ENCODE measurements at places on chromosomes 7 and 10.

- DNase-seq: no peak
These were observed 60.1 kb downstream of the LANCL2 start for GRCh38 chr7:55425141-55425752.

DNA sequence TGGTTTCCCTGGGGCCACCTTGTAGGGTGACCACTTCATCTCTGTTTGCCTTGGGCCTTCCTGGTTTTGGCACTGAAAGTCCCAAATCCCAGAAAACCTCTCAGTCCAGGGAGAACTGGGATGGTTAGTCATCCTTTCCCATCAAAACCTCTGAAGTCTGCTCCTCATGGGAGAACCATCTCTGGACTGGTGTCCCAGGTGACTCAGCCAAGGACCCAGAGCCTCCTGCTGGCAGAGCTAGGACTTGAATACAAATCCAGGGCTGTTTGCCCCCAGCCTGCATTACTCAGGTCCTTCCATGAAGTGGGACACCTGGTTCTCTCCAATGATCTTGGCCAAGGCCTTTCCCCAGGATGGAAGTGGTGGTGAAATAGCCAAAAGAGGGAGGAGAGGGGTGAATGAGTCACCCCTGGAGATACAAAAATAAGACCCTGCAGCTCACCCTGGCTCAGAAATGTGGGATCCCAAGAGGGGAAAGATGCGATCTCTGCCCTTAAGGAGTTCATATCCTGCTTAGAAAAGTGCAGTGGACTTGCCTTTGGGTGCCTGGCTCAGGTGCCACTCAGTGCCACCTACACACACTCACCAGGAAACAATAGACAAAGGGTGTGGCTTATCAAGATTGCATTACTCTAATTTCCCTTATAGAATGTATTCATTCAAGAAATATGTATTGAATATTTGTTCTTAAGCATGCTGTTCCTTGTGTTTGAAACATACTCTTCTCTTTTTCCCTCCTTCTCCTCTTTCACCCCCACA, 22.0 kb downstream of the ADRA2A start:
- DNase-seq: no peak

DNA sequence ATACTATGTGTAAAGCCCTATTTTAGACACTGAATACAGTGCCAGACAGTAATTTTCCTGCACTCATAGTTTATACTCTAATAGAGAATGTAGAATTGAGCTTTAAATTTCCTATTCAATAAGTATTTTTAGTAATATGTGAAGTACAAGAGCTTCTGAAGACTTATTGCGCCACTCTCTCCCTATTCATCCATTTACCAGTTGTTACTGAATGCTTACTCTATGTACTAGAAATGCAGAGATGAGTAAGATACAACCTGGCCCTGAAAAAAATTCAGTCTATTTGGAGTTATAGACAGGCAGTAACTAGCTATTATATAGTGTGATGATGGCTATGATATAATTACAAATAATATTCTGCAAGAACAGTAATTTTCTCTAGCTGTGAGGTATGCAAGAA, 98.8 kb downstream of the ADK start:
- DNase-seq: no peak

DNA sequence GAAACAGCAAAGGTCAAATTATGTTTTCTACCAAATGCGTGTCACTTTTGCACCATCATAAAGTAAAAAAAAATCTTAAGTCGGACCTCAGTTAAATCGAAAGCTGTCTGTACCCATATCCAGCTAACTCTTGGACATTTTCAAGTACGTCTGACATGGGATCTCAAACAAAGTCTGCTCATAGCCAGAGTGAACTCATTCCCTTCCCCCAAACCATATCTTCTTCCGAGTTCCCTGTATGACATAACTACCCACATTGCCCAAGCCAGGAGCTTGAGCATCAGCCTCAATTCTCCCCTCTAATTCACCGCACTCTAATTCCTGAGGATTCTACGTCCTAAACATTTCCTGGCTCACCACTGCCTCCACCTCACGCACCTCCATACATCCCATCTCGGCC, 44.8 kb upstream of the TARP start:
- no peak for DNase-seq

DNA sequence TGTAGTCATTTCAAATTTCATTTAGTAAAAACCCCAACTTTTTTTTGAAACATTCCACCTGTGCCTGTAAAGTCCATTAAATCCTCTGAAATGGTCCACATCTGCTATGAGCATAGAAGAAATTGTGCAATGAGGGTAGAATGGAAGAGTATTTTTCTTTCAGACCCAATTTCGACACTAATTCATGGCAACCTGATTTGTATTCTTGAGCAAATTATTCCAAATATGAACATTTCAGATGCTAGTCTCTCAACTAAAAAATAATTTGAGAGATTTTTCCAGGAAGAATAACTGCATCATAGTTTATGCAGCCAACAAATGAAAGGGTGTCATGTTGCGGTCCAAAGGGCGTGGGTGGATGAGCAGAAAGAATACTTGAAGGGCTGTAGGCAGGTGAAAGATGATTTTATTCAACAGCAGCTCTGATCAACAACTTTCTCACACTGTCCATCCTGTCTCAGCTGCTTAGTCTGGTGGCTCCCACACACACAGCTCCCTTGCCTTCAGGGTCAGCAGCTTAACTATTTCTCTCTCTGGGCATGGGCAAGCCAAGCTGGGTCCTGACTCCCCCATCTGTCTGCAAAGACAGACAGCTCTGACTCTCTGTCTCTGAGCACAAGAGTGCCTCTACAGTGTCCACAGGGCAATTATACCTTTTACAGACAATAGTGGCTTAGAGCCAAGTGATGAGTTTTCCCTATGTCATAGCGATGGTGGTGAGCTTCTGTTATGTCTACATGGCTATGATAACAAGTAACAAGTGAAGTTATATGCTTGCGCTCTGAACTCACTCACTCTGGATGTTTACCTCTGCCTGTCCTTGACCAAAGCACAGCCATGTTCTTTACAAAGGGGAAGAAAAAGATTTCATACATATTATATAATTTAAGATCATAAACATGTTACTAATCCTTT, 11.5 kb downstream of the STEAP2 start:
- no peak for DNase-seq

- no peak for DNase-seq
These were observed 4.8 kb downstream of the UPK3B start for GRCh38 chr7:76514926-76515771.

Data from activated T-helper 1 cell treated with Interleukin-2 at 50 U/mL for 16 hours (primary cell).